ENCODE measurements at places on chromosomes 5 and 9.
A peak's percentile ranks its signal among the peaks of the same experiment; 100 is the strongest.

DNA sequence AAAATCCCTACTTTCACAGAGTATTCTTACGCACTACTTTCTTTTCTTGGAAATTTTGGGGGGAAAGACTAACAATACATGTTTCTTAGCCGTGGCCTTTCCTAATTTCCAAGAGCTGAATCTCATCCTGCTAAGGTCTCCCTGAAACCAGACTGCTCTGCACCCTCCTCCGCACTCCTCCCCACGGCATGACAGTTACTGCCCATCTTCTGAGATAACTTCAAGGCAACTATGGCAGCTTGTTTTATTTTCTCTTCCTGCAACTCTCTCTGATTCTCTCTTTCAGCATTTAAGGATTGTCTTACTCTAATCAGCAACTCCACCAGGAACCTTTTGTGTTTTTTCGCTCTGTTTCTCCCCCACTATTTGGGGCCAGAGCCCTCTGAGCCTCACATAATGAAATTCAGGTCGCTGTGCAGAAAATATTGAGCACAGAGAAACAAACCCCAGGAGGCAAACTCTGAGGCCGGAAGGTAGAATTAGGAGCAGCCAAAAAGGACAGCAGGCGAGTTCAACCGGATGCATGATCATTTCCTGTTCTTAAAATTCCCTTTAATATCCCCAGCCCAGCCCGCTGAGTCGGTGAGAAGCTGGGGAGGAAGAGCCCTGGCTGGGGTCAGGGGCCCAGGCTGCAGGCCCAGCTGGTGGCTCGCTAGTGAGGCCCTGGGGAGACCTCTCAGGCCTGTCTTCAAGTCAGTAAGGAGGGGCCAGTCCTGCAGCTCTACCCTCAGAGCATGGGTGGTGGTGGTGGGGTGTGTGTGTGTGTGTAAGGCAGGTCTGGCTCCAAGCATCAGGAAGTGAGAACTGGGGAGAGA is 213.6 kb upstream of the S1PR3 start:
- DNase-seq: no peak

DNA sequence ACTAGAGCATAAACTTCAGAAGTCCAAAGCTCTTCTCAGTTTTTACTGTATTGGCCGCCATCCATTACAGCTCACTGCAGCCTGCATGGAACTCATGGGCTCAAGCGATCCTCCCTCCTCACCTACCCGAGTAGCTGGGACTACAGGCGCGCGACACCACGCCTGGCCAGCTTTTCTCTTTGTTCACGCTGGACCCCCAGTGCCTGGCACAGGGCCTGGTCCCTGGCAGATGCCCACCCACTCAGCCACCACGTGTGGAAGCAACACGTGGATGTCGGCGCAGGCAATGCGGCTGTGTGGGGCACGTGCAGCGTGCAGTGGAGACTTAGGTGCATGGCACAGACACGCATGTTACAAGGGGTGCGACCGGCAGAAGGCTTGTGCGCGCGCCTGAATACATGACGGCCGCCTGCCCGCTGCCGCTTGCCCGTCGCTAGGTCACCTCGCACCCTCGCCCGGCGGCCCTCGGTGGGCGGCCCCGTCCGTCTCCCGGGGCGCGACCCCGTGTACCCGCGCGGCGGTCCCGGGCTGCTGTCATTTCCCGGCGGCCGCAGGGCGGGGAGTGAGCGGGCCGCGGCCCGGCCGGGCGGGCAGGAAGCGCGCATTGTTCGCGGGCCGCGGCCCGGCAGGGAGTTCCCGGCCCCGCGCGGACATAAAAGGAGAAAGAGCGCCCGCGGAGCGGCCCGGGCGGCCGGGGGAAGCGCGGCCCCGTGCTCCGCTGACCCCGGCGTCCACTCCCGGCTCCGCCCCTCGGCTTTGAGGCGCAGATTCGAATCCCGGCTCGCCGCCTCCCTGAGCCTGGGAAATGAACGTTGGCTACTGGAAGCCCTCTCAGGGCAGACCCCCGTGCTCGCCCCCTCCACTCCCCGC is 24.1 kb upstream of the PTGS1 start:
- DNase-seq: no peak

- no peak for DNase-seq
Measured at GRCh38 chr5:95927927-95928723, 33.5 kb downstream of the ELL2 start.

DNA sequence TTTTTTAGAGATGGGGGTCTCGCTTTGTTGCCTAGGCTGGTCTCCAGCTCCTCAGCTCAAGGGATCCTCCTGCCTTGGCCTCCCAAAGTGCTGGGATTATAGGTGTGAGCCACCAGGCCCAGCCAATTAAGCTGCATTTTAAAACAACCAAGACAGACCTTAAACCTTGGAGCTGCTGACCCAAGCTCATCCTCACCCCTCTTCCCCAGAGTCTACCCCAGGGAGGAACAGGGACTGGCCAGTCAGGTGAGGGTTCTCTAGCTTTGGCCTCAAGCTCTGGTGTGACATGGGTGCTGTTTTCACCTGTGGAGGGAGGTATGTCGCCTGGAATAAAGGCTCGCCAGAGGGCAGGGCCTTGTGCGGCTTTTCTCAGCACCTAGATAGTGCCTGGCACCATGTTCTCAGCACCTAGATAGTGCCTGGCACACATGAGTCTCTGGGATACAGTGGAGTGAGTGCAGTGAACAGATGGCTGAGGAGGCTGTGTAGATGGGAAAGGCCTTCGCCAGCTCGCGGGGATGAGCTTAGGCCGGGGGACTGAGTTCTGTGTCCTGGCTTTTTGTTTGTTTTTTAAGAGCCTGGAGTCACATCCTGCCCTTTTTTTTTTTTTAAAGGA is 7.4 kb downstream of the CDK9 start:
- no peak for DNase-seq

DNA sequence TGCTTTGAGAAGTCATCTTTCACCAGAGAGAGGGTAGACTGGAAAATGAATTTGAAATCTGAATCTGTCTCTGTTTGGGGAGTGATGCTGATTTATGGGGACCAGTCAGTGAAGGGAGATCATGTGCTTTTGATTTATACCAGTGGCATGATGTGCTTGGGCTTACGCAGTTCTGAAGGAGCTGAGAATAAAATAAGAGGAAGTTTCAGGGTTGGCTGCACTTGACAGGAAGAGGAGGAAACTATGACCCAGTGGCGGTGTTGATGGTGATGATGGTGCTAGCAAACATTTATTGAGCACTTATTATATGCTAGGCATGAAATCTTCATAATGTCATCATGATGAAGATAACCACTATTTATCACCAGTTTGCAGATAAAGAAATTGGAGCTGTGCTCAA is 136.4 kb upstream of the GLRA1 start:
- no peak for DNase-seq

GRCh38 chr5:2005101-2006041 is 122.6 kb upstream of the IRX4 start:
- no peak for DNase-seq

- peak; percentile 70 for DNase-seq
Measured at GRCh38 chr5:141734501-141735229, 52.6 kb upstream of the ARAP3 start.
